ENCODE measurements at places on chromosomes 6 and 20.

DNA sequence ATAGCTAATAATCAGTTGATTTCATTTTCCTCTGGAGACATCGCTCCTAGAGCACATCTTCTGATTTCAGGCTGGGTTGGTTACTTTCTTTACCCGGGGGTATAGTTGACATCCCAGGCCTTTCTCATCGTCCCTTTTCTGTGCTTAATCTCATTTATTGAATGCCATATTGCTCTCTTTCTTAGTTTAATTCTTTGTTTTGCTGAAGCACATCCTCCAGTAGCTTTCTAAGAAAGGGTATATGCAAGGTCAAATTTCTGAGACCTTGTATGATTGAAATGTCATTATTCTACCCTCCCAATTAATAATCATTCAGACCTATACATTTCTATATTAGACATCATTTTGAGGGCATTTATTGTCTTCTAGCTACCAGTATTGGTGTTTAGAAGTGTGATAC, 2.6 kb upstream of the C20orf141 start:
- no peak overlapping the region for H3K4me3 ChIP-seq
- no peaks in the 10 kb centered on the region for H3K36me3 ChIP-seq
- H3K27me3 ChIP-seq: no peaks in the 10 kb centered on the region
- no peak for DNase-seq
- no peak overlapping the region for H3K27ac ChIP-seq
- peaks cover 4% of the 10 kb centered on the region for H3K4me1 ChIP-seq

DNA sequence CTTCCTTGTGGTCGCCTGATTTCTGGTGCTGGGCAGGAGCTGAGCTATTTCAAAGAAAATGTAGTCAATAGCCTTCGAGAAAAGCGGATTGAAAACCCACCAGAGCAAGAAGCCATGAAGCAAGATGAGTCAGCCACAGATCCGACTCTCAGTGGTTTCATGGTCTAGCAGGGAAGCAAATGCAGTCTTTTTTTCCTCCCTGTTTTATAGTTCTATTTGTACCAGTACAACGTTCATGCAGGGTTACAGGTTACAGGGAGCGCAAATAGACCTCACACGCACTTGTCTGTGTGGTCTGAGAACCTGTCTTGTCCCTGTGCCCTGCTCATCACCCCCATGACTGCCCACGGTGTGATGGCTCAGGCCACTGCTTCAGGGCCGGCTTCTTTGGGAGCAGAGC, 309.8 kb upstream of the SUPT3H start:
- no peak overlapping the region for H3K4me3 ChIP-seq
- H3K27me3 ChIP-seq: no peaks in the 10 kb centered on the region
- H3K27ac ChIP-seq: no peak overlapping the region

DNA sequence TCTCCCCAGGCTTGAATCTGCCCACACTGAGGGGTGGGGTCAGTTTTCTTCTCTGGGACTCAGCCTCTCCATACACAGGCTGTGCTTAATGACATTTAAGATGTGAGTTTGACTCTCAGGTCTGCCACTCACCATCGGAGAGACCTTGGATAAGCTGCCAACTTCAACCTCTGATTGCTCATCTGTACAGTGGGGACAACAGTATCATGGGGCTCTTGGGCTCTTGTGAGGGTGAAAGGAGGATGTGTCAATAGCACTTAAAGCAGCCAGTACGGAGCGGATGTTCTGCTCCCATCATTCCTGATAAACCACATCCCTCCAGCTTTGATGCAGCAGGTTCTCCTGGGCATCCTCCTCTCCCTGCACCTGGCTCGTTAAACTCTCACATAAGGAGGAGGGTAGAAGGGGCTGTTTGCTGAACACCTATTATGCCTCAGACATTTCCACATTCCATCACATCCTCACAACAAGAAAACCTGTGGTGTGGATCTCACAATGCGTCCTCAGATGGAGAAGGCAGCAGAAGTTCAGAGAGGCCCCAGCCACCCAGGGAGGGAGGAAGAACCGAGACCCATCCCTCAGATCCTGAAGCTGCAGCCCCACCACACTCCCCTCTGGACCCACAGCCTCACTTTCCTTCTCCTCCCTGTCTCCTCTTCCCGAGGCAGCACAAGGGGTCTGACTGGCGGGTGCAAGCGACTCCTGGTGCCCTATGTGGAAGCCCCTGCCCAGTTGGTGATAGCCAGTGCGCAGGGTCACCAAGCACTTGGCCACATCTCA, 1.9 kb upstream of the PDYN start:
- no peak overlapping the region for H3K27ac ChIP-seq
- no peak for DNase-seq
- H3K4me1 ChIP-seq: no peaks in the 10 kb centered on the region
- H3K27me3 ChIP-seq: no peaks in the 10 kb centered on the region
- no peak overlapping the region for H3K4me3 ChIP-seq
- no peaks in the 10 kb centered on the region for H3K36me3 ChIP-seq

- no peaks in the 10 kb centered on the region for H3K36me3 ChIP-seq
- H3K4me3 ChIP-seq: no peak overlapping the region
- no peak for DNase-seq
- H3K4me1 ChIP-seq: no peaks in the 10 kb centered on the region
These were observed 49.5 kb downstream of the YTHDF1 start for GRCh38 chr20:63166193-63167020.

GRCh38 chr6:158570681-158570962, 10.7 kb downstream of the TMEM181 start:
- H3K4me1 ChIP-seq: no peaks in the 10 kb centered on the region
- no peaks in the 10 kb centered on the region for H3K36me3 ChIP-seq
- DNase-seq: no peak
- H3K4me3 ChIP-seq: no peak overlapping the region

GRCh38 chr6:149081281-149081680, 236.2 kb upstream of the TAB2 start:
- no peak for DNase-seq
- peaks cover 30% of the 10 kb centered on the region for H3K4me1 ChIP-seq
- no peak overlapping the region for H3K4me3 ChIP-seq
- no peaks in the 10 kb centered on the region for H3K27me3 ChIP-seq

GRCh38 chr20:51569815-51570738, 27.6 kb upstream of the NFATC2 start:
- H3K4me1 ChIP-seq: no peaks in the 10 kb centered on the region
- no peaks in the 10 kb centered on the region for H3K36me3 ChIP-seq
- no peak overlapping the region for H3K4me3 ChIP-seq
- no peaks in the 10 kb centered on the region for H3K27me3 ChIP-seq
- peak; percentile 38 for DNase-seq

- DNase-seq: no peak
- H3K36me3 ChIP-seq: no peaks in the 10 kb centered on the region
- no peaks in the 10 kb centered on the region for H3K27me3 ChIP-seq
- H3K27ac ChIP-seq: no peak overlapping the region
- no peaks in the 10 kb centered on the region for H3K4me1 ChIP-seq
These were observed 161.8 kb downstream of the SLC24A3 start for GRCh38 chr20:19374216-19374615.

DNA sequence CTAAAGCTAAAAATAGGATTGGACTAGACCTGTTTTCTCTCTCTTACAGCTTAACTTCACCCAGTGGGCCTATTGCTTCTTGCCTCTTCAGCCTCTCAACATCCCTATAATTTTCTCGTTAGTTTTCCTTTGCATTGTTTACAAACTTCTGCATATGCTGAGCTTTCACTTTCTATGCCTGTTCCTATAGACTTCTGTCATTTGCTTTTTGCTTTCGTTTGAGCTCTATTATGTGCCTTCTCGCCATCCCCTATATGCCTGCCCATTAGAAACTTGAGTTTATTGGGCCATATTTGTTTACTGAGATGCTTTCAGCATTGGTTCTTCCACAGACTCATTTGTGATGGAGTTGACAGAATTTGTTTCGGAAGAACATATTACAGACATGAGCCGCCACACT, 40.9 kb downstream of the NCOA7 start:
- no peak for DNase-seq
- peaks cover 5% of the 10 kb centered on the region for H3K4me1 ChIP-seq
- no peak overlapping the region for H3K27ac ChIP-seq
- H3K27me3 ChIP-seq: no peaks in the 10 kb centered on the region
- no peaks in the 10 kb centered on the region for H3K36me3 ChIP-seq
- H3K4me3 ChIP-seq: no peak overlapping the region

DNA sequence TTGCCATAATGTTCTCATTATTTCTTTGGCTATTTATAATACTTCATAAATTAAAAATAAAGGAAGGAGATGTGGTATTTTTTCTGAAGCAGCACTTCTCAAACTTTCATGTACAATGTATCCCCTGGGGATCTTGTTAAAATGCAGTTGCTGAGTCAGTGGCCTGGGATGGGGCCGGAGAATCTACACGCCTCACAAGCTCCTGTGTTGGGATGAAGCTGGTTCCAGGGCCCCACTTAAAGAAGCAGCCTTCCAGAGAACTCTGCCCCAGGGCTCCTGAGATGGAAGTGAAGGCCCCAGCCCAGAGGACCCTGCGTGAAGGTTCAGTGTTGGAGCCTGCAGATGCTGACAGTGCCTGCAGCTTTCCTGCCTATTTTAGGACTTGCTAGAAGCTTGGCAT, 40.1 kb upstream of the SLC23A2 start:
- H3K27ac ChIP-seq: no peak overlapping the region
- no peak for DNase-seq
- no peaks in the 10 kb centered on the region for H3K27me3 ChIP-seq
- no peak overlapping the region for H3K4me3 ChIP-seq
- no peaks in the 10 kb centered on the region for H3K4me1 ChIP-seq

DNA sequence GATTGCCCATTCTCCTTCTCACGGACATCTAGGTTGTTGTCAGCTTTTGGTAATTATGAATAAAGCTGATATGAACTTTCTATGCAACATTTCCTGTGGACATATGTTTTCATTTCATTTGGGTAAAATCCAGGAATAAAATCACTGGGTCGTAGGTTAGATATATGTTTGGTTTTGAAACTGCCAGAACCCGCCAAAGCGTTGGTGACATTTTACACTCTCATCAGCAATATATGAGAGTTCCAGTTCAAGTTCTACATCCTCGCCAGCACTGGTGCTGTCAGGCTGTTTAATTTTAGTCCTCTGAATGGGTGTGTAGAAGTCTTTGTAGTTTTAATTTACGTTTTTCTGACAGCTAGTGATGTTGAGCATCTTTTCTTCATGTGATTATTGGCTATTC, 27.5 kb upstream of the LRFN2 start:
- no peaks in the 10 kb centered on the region for H3K36me3 ChIP-seq
- no peak for DNase-seq
- peaks cover 6% of the 10 kb centered on the region for H3K27me3 ChIP-seq
- H3K4me1 ChIP-seq: no peaks in the 10 kb centered on the region

DNA sequence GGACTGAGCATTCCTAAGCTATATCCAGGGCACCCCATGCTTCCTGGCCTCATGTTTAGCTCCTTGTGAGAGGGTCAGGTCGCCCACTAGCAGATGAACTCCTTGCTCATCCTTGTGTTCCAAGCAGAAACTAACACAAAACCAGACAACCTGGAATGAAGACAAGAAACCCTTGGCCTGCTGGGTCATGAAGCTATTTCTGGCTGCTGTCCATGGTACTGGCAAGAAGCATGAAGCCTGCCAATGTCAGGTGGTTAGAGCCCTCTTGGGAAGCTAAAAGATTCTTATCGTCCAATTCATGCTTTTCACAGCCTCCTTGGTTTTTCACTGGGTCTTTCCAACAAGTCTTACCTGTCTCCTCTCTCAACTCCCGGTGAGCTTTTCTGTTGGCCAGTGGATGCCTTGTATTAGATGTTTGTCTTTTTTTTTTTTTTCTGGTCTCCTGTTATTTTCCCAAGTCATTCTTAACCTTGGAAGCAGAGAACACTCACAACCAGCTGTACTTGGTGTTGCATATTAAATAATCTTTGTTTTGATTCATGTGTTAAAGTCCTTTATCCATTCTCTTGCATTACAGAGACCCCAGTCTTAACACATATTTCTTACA, 180.3 kb downstream of the ANKRD60 start:
- no peaks in the 10 kb centered on the region for H3K4me1 ChIP-seq
- no peak overlapping the region for H3K4me3 ChIP-seq
- H3K27ac ChIP-seq: no peak overlapping the region
- no peaks in the 10 kb centered on the region for H3K36me3 ChIP-seq
- no peaks in the 10 kb centered on the region for H3K27me3 ChIP-seq
- no peak for DNase-seq

DNA sequence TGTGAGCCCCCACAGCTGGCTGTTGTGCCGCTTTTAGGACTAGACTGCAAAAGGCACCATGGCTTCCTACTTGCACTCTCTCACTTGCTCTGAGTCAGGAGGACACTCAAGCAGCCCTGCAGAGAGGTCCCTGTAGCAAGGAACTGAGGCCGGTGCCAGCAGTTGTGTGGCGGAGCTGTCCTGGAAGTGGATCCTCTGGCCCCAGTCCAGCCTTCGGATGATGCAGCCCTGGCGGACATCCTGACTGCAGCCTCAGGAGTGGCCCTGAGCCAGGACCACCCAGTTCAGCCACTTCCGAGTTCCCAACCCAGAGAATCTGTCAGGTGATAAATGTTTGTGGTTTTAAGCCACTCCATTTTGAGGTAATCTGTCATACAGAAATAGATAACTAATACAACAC, 17.5 kb downstream of the CTCFL start:
- no peak for DNase-seq
- no peaks in the 10 kb centered on the region for H3K4me1 ChIP-seq
- no peaks in the 10 kb centered on the region for H3K27me3 ChIP-seq
- no peak overlapping the region for H3K27ac ChIP-seq
- H3K36me3 ChIP-seq: no peaks in the 10 kb centered on the region

DNA sequence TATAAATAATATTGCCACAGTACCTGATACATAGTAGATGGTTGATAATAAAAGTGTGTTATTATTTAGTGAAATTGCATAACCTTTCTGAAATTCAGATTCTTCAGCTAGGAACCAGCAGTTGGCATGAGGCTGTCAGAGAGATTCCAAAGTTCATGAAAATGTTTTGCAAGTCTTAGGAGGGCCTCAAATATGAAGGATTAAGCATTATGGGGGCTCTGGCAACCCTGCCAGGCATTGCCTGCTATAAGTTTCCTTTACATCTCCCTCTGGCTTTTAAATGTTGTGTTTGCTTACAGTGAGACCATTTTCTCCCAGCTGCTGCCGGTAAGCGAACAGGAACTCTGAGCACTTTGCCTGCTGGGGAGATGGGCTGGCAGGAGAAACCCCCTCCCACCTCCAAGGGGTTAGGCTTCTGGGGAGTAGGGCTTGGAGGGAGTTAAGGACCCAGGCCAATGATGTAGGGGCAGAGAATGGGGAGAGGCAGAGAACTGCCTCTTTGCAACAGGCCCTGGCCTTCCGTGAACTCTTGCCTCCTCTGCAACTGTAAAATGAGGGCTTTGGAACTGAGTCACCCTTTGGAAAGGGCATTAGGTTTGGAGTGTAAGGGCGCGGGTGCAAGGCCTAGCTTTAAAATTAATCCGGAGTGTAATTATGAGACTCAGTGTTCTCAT, 33.2 kb upstream of the KIF3B start:
- H3K4me1 ChIP-seq: no peaks in the 10 kb centered on the region
- H3K27me3 ChIP-seq: no peaks in the 10 kb centered on the region
- H3K27ac ChIP-seq: no peak overlapping the region
- no peak for DNase-seq
- H3K4me3 ChIP-seq: no peak overlapping the region

GRCh38 chr6:169854813-169855212, 103.4 kb downstream of the ERMARD start:
- DNase-seq: no peak
- no peaks in the 10 kb centered on the region for H3K27me3 ChIP-seq
- no peaks in the 10 kb centered on the region for H3K4me1 ChIP-seq
- no peak overlapping the region for H3K4me3 ChIP-seq
- no peak overlapping the region for H3K27ac ChIP-seq
- no peaks in the 10 kb centered on the region for H3K36me3 ChIP-seq

Measured in tibial nerve (tissue), 4 donors.